Stimulated activated CD8-positive, alpha-beta memory T cell treated with anti-CD3 and anti-CD28 coated beads, Interleukin-4, amount 100 ng/mL, for 1 hour (primary cell): ENCODE measurements at places on chromosomes 3 and 15.

DNA sequence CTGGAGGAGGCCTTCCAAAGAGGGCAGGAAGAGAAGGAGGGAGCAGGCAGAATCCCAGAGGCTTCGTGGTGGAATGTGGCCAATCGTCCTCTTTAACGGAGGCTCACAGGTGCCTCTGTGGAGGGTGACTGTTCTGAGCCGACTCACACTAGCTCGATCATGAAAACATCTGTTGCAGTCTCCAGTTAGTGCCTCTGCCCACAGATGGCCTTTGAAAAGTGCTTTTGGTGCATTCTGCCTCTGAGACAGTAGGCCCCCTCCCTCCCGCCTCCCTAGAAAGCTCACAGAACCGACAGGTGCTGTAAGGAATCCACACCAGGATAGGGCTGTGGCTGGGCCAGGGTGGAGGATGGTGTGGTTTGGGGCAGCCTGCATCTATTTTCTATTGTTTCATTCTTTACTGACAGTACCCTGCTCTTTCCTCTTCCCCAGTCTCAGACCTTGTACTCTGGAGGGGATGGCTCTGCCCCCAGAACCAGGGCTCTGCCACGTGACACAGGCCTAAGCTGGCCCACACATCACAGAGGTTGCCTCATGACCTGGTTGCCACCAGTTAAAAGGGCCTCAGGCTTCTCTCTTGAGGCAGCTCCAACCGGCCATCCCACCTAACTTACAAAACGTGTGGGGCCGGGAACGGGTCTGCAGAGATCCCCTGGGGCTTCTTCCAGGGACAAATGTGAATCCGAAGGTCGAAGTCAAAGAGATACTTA lies 27.2 kb upstream of the PIGZ start:
- no peak for DNase-seq

GRCh38 chr3:138642927-138643253 lies 34.3 kb downstream of the FAIM start:
- no peak for DNase-seq

DNA sequence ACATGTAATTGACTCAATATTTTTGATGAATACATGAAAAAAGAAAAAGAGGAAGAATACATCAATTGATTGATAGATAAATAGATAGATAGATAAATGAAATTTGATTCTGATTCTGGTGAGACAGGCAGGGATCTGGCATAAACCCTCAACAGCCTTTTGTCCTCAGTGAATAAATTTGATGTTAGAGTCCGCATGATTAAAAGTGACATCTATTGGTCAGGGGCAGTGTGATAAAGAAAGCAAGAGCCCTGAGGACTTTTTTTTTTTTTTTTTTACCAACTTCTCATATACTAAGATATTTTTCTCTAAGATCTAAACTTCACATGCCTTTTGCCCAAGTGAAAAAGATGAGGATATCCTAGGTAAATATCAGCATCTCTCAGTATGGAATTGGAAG lies 216.4 kb downstream of the LRRC3B start:
- DNase-seq: no peak

GRCh38 chr3:11001020-11001657 lies 8.6 kb downstream of the SLC6A1 start:
- no peak for DNase-seq

- DNase-seq: no peak
Observed at GRCh38 chr3:172447611-172448579, at the start of gene GHSR. Gene GHSR (minus strand): TSS chr3:172448456. CDS start chr3:172448413, 43 bp downstream.

- no peak for DNase-seq
Observed at GRCh38 chr3:100254168-100254777, 6.5 kb upstream of the TBC1D23 start.

DNA sequence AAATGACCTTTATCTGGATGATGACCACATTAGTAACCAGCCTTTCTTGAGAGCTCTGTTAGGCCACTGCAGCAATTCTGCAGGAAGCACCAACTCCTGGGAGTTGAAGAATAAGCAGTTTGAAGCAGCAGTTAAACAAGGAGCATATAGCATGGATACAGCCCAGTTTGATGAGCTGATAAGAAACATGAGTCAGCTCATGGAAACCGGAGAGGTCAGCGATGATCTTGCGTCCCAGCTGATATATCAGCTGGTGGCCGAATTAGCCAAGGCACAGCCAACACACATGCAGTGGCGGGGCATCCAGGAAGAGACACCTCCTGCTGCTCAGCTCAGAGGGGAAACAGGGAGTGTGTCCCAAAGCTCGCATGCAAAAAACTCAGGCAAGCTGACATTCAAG lies 252.8 kb upstream of the GOLGA6L4 start:
- no peak for DNase-seq

GRCh38 chr3:189995129-189995528 lies 125.6 kb downstream of the P3H2 start:
- no peak for DNase-seq

- no peak for DNase-seq
Observed at GRCh38 chr15:32802286-32802936, 84.6 kb downstream of the GREM1 start.

DNA sequence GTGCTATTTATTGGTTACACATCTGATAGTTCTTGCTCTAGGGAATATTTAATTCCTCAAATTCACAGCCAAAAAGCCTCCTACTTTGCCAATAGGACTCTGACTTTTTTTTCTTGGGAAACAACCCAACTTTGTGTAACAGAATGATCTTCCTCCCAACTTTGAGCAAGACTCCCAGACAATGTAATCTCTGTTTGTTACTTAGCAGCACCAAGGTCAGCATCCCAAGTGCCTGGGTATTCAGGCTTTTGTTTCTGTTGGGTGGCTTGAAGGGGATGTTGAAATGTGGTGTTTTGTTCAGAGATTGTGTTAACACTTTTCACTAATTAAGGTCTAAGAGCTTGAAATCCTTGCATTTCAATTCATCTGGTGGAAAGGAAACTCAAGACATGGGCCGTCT lies 115.8 kb downstream of the ADAMTS9 start:
- no peak for DNase-seq

GRCh38 chr15:90261811-90262210 lies 3.7 kb upstream of the NGRN start:
- no peak for DNase-seq

DNA sequence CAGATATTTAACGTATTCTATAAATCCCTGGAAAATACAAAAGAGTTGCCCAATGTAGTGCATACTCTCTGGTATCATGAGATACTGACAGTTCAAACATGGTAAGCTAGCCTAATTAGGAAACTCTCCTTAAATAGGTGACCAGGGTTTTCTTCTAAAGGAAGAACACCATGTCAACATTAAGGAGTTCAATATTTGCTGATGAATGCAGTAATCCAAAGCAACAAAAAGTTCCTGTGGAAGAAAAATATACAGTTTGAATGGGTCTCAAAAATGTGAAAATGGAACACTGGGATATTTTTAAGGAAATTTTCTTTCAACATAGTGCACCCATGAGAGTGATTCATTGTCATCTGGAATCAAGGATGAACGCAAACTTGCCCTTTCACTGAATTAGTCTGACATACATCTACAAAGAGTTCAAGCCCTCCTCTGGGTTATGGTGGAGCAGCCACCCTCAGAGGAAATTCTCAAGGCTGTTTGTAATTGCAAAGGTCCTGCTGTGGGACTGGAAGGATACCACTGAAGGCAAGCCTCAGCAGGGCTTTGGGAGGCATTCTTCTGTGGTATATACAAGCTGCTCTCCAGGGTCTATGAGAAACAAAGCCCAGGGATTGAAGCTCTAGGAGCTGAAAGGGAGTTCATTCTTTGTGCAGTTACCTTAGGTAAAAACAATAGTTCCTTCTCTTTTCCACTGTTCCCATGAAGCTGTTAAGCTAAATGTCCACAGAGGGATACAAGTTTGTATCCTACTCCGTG lies 700.3 kb downstream of the TUSC7 start:
- no peak for DNase-seq

DNA sequence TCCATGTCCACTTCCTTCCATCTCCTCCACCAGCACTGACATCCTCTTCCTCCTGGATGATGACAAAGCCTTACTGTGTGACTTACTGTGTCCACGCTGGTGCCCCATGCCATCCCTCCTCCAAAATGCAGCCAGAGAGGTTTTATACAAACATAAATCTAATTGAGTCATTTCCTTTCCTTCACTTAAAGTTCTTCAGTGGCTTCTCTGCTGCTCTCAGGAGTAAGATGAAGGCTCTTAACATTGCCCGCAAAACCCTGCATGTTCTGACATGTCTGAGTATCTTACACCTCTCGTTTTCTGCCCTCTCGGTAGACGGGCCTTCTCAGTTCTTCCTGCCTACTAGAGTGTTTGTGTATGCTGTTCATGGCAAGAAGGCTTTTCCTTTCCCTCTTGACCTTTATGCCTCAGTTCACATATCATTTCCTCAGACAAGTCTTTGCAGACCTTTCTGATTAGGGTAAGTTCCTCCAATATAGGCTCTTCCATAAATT lies 175.5 kb downstream of the CFAP20DC start:
- DNase-seq: no peak

DNA sequence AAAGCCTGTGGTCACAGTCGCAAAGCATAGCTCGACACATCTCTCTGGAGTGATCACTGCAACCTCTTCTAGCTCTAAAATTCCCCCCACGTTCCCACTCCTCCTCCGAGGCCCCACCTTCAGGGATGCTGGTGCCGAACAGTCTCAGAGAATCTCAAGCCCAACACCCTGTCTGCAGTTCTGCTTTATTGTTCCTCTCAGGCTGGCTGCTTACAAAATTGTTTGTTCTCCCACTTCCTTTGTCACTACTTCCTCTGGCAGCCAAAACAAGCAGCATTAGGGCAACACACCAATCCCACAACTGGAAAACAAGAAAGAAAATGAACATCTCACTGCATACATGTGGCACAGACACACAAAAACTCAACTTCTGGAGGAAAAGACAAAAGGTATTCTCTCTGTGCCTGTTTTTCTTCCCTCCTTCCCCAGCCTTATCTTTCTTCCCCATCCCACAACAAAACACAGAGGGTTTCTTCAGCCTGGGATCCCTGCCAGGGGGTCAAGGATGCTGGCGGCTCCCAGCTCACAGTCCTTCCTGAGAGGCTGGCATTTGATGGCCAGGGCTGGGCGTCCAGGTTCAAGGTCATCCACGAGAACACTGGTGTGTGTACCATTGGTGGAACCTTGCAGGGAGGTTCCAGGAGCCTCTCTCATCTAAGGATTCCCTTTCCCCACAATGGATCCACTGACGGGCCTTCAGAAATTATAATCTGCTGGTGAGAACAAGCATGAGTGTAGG lies 108.4 kb downstream of the TMCO5A start:
- no peak for DNase-seq

DNA sequence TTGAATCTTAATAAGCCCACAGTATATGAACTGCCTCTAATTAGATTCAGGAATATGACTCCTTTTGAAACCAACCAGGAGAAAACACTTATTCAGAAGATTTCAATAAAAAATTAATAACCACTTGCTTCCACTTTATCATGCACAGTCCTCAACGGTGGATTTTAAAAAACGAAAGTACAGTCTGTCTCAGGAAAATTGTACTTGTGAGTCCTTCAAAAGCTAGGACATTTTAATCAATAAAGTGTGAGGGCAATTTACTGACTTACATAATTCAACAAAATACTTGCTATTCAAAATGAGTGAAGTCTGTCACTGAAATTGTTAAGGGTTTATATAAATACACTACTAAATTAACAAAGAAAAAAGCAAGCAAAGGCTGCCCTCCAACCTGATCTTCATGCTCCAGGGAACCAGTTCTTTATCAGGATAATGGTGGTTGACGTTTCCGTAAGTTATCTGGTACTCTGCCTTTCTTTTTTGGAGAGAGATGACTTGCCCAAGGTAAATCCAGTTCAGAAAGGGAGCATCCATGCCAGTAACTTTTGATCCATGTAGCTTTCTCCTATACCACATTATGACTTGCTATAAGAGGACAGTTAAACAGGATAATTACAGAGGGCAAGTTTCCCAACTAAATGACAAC lies 17.0 kb downstream of the SUCLG2 start:
- no peak for DNase-seq

DNA sequence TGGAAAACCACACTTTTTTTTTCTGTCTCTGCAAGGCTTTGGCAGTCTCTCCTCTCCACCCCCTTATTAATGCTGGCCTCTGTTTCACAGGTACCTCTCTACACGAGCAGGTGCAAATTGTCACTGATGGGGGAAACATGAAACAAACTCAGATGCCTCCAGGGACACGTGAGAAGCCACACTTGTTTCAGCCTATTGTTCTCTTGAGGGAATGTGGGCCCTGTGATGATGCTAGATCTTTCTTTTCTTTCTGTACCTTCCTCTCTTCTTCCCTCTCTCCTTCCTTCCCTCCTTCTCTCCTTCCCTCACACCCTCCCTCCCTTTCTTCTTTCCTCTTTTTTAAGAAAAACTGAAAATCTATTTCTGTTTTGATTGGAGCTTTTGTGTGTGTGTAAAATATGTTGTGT lies 5.7 kb upstream of the BLM start:
- no peak for DNase-seq

GRCh38 chr3:168512802-168513201 lies 417.1 kb upstream of the GOLIM4 start:
- no peak for DNase-seq

DNA sequence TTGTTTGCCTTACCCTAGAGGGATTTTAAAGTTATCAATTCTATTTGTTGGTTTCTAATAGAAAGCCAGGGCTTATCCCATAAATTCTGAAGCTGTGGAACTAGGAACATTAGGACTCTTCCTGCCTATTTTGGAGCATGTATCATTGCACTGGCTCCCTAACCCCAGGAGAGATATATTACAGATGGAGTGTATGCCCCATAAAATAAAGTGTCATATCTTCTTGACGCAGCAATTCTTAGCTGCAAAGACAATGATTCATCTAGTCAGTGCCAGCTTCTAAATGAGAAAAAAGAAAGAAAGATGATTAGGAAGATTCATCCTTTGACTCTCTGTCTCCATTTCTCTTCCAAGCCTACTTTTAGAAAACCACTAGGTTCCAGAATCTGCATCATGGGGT lies 74.8 kb upstream of the MAGI1 start:
- DNase-seq: no peak

DNA sequence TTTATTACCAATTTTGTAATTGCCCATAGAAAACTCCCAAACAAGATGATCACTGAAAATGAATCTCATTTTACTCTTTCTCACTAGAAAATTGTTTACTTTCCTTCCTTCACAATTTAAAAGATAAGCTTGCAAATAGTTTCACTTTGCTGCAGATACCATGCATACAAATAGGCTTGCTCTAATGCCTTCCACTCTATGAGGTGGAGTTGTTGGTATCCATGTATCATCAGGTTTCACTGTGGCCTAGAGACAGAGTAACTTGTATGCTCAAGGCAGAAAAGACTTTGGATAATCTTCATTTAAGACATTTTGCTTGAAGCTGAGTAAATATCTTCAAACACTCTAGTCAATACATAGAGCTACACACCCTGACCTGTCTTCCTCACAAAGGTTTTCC lies 60.8 kb downstream of the RYK start:
- no peak for DNase-seq

GRCh38 chr15:58017869-58018268 lies 47.6 kb downstream of the ALDH1A2 start:
- no peak for DNase-seq

GRCh38 chr3:53534676-53535400 lies 40.4 kb downstream of the CACNA1D start:
- no peak for DNase-seq

GRCh38 chr3:162865466-162865865 lies 1368.9 kb downstream of the OTOL1 start:
- DNase-seq: no peak

GRCh38 chr3:36792342-36792741 lies 28.0 kb upstream of the DCLK3 start:
- no peak for DNase-seq

- DNase-seq: no peak
Observed at GRCh38 chr3:176574786-176575185, 622.5 kb downstream of the TBL1XR1 start.

GRCh38 chr3:148938936-148939335 lies 52.4 kb upstream of the GYG1 start:
- DNase-seq: no peak

GRCh38 chr3:14803101-14803980 lies 15.4 kb upstream of the FGD5 start:
- no peak for DNase-seq
